ENCODE measurements at places on chromosomes 4 and X.

DNA sequence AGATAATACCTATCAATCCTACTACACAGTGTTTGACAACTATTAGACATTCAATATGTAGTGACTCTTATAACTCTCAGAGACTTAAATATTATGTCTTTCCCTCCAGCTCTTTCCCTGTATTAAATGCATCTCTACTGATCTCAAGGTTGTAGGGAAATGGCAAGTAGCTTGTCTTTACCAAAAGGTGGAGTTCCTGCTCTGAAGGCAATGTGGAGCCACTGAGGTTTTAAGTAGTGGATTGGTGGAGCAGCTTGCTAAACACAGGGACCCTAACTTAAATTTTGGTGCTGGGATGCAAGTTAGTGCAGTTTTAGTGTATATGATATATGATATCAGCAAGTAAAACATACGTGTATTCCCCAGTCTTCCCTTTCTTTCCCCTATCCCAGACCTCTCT, 13.1 kb downstream of the FNIP2 start:
- no peak for DNase-seq

GRCh38 chr4:185722029-185722316, 90.0 kb downstream of the SORBS2 start:
- DNase-seq: no peak

- no peak for DNase-seq
Observed at GRCh38 chr4:112329672-112330375, 32.7 kb downstream of the ALPK1 start.

GRCh38 chr4:11487139-11487538, 58.4 kb upstream of the HS3ST1 start:
- DNase-seq: no peak

DNA sequence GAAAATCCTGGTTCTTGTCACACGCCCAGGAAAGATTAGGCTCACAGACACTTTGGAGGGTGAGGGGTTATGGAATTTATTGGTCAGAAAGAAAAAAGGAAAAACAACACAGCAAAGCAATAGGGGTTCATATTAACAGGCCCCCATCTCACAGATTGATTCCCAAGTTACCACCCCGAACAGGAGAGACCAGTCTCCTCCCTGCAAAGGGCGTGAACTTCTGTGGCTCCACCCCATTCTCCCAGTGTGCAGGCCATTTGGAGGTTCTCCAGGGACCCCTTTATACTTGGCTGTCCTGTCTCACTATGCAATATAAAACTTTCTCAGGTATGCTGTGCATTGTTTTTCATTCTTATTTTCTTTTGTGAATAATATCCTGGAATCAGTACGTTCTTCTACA, 7.4 kb downstream of the FGF2 start:
- DNase-seq: no peak

DNA sequence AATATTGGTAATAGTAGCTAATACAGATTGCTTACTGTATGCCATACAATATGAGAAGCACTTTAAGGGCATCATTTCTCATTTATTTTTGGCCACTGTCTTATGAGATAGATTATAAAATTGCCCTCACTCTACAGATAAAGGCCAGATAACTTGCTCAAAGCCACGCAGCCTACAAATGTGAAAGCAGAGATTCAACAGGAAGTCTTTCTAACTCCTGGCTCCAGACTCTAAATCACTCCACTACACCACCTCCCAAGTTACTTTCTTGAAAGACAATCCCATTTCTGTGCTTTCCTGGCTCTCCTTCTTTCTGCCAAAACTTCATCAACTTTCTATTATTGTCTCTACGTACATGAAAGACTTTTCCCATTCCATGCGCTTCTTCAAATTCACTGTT, 194.7 kb downstream of the FBXO8 start:
- DNase-seq: no peak

DNA sequence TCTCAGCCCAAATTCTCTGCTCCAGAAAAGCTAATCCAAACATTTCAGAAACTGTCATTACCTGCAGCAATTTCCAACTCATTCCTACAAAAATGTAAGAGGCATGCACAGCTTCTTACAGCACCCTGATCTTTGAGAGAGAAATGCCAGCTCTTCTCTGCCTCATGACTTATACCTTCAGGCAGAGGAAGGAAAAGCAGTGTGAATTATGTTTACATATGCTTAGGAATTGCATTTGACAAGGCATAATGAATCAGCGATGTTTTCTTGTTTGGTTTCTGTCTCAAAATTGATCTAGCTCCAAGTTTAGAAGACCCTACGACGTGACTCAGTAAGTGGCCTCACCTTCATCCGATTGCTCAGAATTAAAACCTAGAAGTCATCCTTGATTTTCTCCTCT, 21.8 kb upstream of the AGA start:
- DNase-seq: no peak

DNA sequence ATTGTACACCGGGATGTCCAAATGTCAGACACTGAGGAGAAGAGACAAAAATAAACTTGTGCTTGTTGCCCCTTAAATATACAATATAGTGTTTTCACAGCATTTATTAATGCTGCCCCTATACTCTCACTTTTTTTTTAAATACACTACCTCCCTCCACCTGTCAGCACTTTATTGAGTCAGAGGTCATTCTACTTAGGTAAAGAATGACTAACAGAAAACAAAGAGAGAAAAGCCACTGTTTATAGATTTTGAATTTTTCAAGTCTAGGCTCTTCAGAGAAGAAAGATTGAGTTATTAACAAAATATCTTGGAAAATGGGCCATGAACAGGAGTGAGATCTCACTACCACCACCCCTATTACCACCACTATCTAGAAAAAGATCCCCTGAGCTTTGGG, 58.1 kb downstream of the NIPAL1 start:
- DNase-seq: no peak

GRCh38 chr4:81348778-81349094, 123.0 kb downstream of the RASGEF1B start:
- DNase-seq: no peak

GRCh38 chrX:124938715-124939114, 381.0 kb upstream of the TEX13C start:
- DNase-seq: peak; percentile 76

DNA sequence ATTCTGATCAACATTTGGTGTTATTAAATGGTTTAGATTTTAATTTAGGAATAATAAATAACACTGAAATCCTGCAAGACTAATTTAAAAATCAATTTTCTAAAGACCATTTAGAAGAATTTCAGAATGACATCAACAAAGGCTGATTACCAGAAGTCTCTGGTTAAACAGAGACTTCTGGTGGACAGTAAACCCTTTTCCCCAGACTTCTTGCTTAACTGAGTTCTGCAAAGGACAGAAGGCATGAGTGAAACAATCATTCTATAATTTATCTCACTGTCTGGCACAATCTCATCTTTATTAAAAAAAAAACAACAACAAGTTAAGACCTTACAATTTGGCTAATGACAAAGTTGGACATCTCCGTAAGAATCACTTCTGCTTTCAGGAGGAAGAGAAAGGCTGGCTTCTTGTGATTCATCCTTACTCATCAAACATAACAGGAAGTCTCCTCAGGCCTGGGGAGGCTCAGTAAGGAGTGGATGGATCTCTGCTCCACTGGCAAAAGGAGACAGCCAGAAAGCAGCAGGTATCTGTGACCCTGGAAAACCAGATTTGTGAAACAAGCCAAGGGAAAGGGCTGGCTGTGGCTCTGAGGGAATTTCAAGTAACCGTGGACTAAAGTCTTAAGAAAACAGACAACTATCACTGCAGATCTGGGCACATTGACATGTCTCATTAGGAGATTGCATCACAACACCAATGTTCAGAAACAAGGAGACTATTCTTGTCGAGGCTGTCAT, 908 bp upstream of the TLR6 start:
- DNase-seq: no peak

GRCh38 chr4:66736606-66737005, 808.7 kb downstream of the CENPC start:
- no peak for DNase-seq

DNA sequence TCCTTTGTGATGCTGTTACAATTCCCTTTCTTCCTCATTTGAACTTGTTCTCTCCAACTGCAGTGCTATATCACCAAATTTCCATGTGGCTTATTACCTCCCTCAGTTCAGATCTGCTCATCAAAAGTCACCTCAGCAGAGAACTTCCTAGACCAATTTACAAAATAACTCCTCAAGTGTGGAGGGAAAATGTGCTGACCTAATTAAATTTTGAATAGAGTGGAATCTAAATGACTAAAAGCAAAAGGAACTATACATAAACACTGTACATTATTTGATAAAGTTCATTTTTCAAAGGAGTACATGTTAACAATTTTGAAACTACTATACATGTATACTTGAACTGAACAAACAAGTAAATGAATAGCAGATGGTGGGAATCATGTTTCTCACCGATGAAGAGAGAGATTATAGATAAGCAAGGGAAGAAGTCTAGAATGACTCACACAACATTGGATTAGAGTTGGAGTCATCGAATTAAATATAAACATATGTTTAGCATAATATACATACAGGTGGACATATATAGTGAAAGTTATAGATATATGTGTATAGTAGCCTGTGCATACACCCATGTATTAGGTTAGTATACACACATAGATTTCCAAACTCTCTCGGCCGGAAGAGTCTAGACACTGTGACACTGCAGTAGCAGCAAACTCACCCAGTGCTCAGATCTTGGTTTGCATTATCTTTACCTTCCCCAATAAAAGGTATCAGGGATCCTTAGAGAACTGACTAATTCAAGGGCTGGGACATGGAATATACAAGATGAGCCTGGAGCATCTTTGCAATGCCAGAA, 318.7 kb downstream of the PCDH18 start:
- no peak for DNase-seq

DNA sequence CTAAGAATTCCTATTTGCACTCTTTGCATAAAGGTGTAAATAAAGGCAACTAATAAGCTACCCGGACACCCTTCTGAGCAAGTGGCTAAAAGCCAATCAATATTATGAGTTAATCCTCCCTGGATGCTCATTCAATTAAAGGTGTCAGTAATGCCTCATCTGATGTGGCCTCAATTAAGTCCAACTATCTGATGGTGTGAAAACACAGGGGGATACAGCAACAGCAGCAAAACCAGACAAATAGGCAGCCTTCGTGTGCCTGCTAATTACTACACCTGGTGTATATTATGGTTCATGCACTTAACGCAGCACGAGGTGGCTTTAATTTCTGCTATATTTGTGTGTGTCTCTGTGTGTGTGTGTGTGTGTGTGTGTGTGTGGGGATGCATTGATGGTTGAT, 244.4 kb downstream of the DCLK2 start:
- DNase-seq: no peak

- no peak for DNase-seq
Observed at GRCh38 chrX:8042304-8042703, 115.1 kb upstream of the PNPLA4 start.

- no peak for DNase-seq
Observed at GRCh38 chrX:103304705-103305104, 6.1 kb downstream of the BEX2 start.

- no peak for DNase-seq
Observed at GRCh38 chr4:27787195-27787594, 926.6 kb downstream of the STIM2 start.

- DNase-seq: no peak
Observed at GRCh38 chr4:168409089-168409801, 71.0 kb downstream of the DDX60L start.

DNA sequence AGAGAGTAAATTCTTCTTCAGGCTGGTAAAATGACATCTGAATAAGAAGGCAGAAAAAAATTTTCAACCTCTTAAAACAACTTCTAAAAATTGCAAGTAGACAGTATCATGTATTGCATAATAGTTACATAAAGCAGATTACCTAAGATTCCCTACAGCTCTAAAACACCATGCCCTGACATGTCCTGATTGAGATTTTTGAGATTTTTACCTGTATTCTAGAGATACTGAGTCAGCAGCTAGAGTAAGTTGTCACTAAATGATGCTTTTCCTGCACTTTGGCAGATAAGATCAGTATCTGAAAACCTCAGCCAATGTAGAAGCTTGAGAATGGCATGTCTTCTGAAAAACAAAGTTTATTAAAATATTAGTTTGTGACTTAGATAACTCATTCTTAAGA, 713.6 kb downstream of the CCSER1 start:
- DNase-seq: no peak

GRCh38 chr4:153146961-153147360, 57.3 kb upstream of the TRIM2 start:
- DNase-seq: no peak

- peak; percentile 49 for DNase-seq
Observed at GRCh38 chr4:80322716-80323115, 12.8 kb upstream of the CFAP299 start.

GRCh38 chrX:43817444-43817843, 64.8 kb downstream of the MAOB start:
- DNase-seq: no peak

DNA sequence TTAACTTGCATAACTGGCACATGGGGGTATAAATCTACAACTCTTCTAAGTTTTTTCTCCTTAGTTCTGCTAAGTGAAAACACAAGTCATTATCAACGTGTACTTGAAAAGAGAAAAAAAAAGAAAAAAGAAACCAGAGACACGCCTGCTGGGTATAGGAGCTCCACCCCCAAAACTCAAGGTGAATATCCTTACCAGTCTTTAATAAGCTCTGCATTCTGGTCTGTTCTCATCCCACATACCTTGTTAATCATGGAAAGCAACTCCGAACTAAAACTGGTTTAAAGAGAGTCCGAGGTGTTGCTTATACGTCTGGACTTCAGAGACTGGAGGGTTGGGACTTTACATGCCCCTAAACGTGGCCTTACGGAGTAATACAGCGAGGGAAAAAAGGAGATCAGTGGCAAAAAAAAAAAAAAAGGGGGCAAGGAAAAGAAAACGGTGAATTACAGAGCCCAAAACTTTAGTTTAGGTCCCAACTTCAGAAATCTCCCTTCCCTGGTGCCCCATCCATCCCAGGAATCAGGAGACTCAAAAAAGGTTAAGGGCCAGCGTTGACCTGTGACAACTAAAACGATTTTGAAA, 1.0 kb downstream of the PGRMC2 start:
- peak; percentile 37 for DNase-seq

DNA sequence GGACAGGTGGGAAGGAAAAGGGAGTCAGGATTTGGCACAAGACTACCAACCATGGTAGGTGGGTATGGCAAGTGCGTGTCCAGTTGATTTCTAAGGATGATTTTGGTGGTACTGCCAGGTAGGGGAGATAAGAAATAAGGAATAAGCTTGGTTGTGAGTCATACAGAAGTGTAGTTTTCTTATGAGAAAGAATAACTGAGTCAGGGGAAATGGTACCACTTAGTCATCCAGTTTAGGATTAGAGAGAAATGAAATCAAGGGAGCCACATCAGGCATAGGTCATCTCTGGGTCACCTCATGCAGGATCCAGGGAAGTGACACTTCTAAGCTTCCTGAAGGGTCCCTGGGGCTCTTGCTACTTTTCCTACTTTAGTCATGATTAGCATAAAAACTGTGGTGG, 107.1 kb upstream of the C1GALT1C1 start:
- DNase-seq: no peak

DNA sequence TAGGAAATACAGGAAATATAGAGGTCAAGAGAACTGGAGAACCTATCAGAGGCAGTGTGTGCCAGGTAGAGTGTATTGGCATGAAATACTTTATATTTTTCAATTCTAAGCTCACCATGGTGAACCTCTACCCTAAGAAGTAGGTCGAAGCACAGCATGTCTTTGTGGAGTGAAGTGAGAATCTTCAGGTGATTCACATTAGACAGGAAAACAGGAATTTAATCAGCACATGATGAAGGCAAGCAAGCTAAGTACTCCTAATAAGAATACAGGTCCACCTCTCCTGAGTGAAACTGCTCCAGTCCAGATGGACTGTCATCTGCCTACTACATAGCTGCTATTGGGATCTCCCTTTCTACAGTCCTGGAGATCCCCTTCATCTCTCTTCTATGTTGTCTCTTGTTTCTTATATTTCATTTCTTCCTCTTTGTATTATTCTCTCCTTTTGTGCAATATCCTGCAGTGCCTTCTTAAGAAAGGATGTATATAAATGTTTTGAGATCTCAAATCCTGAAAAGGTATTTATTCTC, 159.0 kb downstream of the LRBA start:
- peak; percentile 69 for DNase-seq
